CD4-positive, alpha-beta memory T cell (primary cell): ENCODE measurements at places on chromosomes 16 and 17.

- DNase-seq = no peak
These were observed 577 bp upstream of the HS3ST2 start for GRCh38 chr16:22813223-22813947.

- DNase-seq = no peak
These were observed 122.4 kb upstream of the WSCD1 start for GRCh38 chr17:5947701-5948180.

- no peak for DNase-seq
These were observed 2.4 kb downstream of the TMEM95 start for GRCh38 chr17:7357381-7357780.

DNA sequence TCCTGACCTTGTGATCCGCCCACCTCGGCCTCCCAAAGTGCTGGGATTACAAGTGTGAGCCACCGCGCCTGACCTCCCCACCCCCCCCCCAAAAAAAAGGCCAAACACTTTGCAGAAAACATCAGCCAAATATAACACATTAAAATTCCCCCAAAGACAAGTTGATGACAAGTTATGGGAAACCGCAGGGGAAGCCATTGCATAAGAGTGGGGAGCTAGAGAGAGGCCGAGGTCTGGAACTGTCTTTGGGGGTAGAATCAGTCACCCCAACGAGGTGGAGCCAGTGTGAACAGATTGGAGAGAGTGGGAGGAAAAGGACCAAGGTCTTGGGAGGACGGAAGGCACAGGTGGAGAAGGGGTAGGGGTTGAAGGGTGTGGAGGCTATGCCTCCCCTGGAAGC lies 2.8 kb downstream of the DRC3 start:
- no peak for DNase-seq
